Stimulated activated CD8-positive, alpha-beta memory T cell treated with anti-CD3 and anti-CD28 coated beads, Interleukin-7, amount 100 ng/mL, for 24 hours (primary cell): ENCODE measurements at places on chromosomes 2 and 18.

DNA sequence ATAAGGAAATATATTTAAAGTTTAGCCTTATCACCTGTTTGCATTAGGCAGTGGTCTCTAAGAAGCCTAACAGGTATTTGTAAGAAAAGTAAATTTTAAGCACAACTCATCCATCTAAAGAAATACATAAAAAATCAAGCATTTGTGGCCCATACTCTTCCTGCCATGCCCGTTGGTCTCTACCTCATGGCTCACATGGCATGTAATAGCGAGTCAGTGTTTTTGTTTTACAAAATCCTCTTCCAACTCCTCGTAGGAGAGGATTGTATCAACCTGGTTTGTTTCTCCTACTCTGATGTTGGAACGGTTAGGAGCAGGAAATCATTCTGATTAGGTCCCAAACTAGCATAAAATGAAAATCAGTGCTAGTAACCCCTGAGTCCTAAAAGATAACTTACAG is 91.8 kb downstream of the FMNL2 start:
- DNase-seq, result no peak

- DNase-seq, result no peak
These were observed 105.4 kb downstream of the ETAA1 start for GRCh38 chr2:67502346-67503065.

GRCh38 chr2:42651057-42651456 is 82.6 kb downstream of the MTA3 start:
- no peak for DNase-seq

DNA sequence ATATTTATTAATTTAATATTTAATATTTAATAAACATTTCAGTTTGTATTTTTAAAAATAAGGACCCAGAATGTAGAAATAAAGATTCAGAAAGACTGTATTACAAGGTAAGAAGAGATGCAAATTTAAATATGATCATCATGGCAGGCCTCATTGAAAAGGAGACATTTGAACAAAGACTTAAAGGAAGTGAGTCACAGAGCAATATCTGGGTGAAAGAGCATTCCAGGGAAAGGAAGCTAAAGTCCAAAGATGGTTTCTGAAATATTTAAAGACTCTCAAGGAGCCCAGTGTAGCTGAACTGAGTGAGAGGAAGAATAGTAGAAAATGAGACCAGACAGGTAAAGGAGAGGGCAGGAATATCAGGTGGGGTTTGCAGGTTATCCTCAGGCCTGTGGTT is 5.9 kb downstream of the SCYGR4 start:
- no peak for DNase-seq

DNA sequence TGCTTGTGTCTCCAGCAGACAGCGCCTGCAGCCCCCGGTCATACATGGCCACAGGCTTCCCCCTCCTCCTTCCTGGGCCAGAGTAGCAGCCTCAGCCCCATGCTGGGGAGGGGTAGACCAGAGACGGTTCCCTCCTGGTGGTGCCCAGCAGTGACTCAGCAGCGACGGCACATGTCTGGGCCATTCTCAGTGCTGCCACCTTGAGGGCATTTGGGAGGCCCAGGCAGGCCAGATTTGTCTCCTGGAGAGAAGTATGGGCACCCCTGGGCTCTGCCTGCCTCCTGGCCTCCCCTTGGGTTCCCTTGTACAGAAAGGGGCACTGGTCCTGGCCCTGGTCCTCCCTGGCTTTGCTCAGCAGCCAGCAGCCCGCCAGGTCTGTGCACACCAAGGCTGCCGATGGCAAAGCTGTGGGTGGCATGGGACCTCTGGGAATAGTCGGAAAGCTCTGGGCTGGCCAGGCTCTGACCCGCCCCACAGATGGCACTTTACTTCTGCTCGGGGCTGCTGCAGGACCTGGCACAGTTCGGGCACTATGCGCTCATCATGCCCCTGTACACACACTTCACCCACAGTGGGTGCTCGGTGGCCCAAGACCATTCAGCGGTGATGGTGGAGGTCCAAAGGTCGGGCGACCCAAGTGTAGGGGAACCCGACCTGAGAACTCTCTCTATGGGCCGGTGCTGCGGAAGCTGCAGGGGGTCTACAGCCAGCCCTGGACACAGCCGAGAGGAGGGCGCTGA is 11.4 kb upstream of the ALPI start:
- DNase-seq, result peak; percentile 51

- DNase-seq, result no peak
These were observed 56.2 kb upstream of the RMDN2 start for GRCh38 chr2:37868866-37869265.

DNA sequence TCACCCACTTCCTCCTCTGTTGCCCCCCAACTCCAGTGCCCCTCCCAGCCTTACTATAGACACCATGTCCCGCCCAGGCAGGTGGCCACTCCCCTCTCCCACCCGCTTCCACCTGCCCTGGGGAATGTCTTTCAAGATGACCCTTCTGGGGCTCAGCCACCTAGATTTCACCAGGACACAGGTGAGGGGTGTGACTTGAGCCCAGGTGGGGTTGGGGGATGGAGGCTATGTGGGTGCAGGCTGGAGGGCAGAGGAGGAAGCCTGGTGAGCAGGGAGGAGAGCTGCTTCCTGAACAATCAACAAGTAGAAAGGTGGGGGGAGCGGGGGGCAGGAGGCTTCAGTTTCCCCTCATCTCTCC is 8.7 kb downstream of the ADRA2B start:
- no peak for DNase-seq

DNA sequence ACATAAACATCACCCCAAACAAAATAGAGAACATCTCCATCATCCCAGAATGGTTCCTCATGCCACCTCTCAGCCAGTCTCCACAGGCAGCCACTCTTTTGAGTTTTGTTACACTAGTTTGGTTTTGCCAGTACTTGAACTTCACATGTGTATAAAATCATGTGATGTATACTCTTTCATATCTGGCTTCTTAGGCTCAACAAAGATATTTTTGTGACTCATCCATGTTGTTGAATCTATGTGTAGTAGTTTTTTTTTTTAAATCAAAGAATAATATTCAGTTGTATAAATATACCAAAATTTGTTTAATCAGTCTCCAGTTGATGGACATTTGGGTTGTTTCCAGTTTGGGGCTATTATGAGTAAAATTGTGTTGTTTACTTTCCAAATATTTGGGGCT is 75.9 kb downstream of the PMS1 start:
- DNase-seq, result no peak

DNA sequence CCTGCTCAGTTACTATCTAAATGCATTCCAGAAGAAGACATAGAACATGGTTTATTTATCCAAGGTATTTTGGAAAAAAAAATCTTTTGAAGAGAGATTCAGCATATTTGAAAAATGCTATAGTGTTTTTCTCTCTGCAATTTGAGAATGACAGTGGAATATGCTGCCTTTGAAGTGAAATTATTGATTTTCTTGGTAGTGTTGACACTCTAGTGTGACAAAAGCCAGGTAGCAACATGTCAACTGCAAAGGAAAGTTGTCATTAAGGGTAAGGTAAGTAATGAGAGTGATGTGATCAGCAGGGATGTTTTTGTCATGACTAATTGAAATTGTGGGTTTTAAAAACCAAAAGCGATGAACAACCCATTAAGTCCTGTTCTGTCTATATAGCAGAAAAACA is 1387.1 kb upstream of the TMEFF2 start:
- no peak for DNase-seq

DNA sequence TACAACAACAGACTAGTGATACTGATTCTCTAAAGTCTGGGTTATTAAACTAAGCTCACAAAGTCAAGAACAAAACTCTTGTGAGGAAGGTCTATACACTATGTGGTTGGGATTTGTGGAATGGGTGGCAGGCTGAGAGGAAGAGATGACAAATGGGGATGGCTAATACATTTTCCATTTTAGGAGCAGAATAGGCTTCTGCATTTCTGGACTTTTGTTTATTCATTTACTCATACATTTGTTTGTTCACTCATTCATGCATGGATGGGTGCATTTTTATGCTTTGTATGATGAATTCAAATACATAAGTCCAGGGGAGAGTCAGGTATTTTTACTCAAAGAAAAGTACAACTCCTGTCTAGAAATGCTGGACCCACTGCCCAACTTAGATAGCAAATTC is 637.4 kb upstream of the CDH2 start:
- no peak for DNase-seq

DNA sequence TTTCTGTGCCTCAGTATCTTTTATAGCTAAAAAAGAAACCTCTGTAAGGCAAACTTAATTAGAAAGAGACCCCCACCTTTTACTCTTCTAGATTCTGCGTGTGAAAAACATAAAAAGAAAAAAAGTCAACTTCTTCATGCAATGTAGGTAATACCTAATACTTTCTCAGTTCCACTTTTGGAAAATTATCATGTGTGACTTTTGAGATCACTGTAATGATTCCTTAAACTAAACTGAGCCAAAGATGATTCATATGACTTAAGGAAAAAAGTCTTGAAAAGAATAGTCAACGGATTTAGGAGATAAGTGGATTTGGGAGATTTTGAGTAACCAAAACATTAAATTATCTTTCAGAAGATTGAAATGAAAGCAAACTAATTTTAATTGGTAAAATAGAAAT is 48.9 kb downstream of the PLEKHA3 start:
- DNase-seq, result no peak

DNA sequence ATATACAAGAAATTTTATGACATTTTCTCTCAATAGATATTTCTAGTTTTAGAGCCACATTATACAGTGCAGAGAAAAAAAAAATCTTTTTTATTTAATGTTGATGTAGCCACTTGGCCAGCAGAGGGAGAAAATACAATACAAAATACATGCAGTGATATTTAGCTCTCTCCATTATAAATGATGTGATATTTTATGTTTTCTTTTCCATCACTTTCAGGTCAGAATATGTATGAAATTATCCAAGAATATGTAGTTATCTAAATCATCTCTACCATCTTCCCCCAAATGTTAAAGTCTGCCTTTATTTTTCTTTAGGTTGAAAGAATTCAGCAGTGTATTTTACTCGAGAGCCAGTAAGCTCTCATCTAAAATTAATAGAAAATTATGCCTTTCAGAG is 533.6 kb upstream of the FSHR start:
- DNase-seq, result no peak

DNA sequence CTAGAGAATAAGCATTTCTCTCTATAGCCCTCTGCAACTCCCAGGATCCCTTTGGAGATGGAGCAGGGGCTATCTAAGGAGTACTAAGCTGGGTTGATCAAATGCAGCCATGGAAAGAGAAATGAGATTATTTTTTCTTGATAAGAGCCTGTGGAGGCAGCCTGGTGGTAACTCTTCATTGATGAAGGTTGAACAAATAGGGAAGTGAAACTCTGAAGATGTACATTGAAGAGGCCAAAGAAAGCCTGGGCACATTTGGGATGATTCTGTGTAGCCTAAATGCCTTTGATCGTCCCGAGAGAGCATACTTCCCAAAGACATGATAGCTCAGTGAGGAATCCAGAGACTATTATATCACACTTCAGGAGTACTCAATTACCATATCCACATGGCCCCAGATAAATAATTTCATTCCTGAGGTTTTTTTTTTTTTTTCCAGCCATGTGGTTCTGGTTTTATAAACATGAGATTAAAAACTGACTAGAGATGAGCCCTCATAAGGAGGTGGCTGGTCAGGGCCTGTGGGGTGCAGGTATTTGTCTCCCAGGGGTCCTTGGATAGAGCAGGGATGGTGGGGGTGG is 192.5 kb downstream of the TPGS2 start:
- DNase-seq, result no peak

GRCh38 chr2:47422016-47422415 is 19.1 kb downstream of the MSH2 start:
- no peak for DNase-seq

DNA sequence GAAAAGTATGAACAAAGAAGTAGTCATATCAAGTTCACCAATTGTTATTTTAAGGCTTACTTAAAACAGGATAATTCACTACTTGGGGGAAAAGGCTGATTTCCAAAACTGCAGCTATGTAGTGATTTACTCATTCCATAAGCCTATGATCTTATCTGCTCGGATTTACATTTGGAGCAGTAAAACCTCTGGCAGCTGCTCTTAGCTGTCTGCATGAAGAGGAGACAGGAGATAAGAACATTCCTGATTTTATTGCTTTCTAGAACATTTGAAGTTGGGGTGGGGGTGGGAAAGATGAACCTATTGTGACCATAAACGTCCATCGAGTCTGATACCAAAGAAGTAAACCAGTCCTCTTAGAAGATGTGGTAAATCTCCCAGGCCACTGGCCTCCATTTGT is 120.9 kb downstream of the MMADHC start:
- no peak for DNase-seq

- DNase-seq, result no peak
These were observed 685.8 kb upstream of the HS6ST1 start for GRCh38 chr2:129004485-129004884.

DNA sequence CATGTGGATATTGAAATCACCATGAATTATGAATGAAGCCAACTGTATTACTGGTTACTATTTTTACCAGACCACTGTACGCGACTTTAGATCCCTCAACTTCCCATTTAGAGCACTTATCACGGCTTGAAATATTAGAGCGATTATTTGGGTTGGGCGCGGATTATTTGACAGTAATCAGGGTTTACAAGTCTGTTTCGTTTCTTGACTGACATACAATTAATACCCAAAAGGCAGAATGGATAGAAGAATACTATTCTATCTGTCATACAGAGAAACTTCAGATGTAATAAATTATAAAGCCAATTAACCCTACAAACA is 496 bp upstream of the NAPG start:
- no peak for DNase-seq

GRCh38 chr2:28399289-28399688 is 6.6 kb downstream of the FOSL2 start:
- DNase-seq, result no peak

DNA sequence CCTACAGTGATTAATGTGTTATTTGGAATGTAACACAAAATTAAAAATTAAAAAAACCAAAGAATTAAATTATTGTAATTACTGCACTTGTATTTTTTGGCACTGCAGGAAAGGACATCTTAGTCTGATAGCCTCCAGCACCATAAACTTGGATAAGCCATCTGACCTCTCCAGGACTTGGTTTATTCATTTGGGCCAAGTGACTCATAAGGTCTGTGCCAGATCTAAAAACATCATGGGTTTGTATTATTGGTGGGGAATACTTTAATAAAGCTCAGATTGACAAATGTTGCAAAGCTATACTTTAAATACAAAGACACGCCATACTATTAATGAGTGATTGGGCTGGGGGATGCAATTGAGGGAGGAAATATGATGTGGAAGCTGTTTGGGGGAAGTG is 225.2 kb downstream of the ZNF521 start:
- no peak for DNase-seq

GRCh38 chr2:105375001-105375561 is 23.8 kb downstream of the FHL2 start:
- no peak for DNase-seq

DNA sequence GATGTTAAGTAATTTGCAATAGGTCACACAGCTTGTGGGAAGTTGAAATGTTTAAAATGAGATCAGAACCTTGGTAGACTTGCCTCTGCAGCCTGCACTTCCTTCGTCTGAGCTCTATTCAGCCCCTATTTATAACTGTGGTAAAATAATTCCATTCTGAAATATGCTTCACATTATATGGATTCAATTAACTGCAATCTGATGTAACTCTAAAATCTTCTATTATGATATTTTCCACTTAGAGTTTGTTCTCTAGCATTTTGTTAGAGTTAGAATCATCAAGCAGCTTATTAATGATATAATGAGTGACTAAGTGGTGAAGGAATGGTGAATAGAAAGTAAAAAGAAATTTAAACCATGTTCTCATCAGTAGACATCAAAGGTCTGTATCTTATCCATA is 139.6 kb upstream of the ARHGAP28 start:
- no peak for DNase-seq
